Tracheal epithelial cell (primary cell): ENCODE measurements at places on chromosomes 16 and 17. TPM values are rescaled to one million over a fixed set of nuclear protein-coding genes. Genes with fewer than 3 reads are reported as not detected.

Gene CBFA2T3
- total RNA-seq = 0.48 and 0.64 TPM in 2 replicates

Gene CACNG4
- total RNA-seq = under 0.01 TPM in 1 of 2 replicates, not detected in the other

Gene PPP1R27
- total RNA-seq = not detected in 2 replicates

Gene ZNF469
- total RNA-seq = under 0.01 and 0.96 TPM in 2 replicates

Gene VWA3A
- not detected in 2 replicates for total RNA-seq

Gene CCDC200
- total RNA-seq = not detected in 2 replicates

Gene TPSAB1
- total RNA-seq = not detected in 2 replicates

Gene TBC1D3D
- not detected in 2 replicates for total RNA-seq

Gene ERAL1
- total RNA-seq = 35.9 and 39.2 TPM in 2 replicates
